ENCODE measurements at places on chromosomes 4 and X.

DNA sequence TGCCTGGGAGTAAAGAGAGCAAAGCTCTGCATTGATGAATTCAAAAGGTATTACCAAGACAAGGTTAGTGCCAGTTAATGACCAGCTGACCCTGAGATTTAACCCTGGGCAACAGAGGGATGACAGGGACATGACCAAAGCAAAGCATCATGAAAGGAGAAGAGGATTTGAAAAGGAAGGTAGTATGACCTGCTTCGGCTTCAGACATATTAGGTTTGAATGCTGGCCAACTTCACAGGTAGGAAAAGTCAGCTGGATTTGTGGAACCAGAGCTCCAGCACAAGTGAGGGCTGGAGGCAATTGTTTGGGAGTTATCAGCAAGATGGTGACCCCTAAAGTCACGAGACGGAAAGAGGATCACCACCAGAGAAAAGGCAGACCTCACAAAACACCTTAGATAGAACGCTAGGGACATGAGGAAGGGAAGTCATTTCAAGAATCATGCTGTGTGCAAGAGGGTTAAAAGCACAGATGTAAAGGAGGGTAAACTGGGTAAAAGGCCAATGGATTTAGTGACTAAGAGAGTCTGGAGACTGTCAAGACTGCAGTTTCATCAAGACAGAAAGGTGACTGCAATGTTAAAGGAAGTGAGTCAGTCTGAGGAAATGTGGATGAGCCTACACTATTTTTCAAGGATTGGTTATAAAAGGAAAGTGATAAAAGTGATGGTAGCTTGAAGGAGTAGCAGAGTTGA, 45.6 kb downstream of the SH3RF1 start:
- DNase-seq = no peak

DNA sequence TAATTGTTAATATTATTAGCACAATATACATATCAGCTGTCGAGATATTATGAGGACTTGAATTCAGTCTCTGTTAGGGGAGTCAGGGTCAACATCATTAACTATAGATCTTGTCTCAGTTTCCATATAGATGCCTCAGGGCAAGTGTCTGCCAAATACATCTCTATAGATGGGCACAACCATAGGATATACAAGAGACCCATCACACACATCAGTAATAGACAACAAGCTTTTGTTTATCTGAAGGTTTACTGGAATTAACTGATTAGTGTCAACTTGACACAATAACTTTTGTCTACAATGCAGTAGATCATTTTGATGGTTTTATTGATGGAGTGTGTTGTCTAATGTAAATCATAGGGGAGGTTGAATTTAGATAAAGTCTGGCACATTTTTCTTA, 37.1 kb upstream of the PHOX2B start:
- DNase-seq = no peak

DNA sequence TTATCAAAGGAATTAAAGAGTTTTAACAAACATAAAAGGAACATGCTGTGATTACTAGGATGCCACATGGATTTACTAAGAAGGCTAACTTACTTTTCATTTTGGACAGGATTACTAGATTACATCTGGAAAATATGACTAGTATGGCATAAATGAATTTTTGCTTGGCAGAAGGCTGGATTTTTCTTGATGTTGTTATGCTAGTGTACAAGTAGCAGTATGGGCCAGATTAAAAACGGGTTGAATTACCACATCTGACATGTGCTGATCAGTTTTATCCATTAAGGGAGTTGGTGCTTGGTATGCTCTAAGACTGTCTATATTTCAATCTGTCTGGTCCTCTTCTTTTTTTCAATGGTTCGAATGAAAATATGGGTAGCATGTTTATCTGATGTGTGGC, 70.5 kb downstream of the JADE1 start:
- no peak for DNase-seq

GRCh38 chrX:23879380-23880090, 28.2 kb downstream of the APOO start:
- DNase-seq = no peak

DNA sequence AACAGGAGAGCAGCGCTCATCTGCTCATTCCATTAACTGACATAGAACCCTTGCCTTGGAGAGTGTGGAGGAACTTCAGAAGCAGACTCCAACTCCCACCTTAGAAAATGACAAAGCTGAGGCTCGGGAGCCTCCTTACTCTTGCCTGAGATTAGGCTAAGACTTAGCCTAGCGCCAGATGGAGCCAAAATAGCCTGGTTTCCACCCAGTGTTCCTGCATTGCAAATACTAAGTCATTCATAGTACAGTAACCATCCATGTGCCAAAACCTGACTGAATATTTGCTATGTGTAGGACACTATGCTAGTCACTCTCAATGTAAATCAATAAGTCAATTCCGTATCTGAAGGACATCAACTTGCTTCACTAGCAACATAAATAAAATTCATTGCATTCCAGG, 387.4 kb upstream of the CPEB2 start:
- no peak for DNase-seq

DNA sequence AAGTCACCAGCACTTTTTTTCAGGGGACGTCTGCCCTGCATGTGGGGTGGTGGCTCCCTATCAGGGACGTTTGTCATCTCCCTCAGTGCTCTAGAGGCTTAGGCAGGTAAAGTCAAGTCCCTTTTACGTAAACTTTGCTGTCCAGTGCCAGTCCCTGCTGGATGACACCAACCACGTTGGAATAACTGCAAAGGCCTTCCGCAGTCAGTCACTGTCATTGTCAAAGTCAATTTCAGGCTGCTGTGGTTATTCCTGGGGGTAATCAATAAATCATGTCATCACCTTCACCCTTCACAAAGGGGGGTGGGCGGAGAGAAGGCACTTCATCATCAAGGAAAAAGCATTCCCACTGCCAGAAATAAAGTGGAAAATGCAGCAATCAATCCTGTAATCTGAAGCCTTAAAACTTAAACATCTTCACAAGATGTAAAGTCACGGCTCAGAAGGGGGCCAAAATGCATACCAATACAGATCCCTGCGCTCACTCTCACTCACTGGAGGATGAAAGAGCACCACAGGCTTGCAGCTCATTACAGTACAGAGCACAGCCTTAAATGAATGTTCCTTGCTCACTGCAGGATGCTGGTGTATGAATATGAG, 56.2 kb downstream of the CLDN22 start:
- no peak for DNase-seq

DNA sequence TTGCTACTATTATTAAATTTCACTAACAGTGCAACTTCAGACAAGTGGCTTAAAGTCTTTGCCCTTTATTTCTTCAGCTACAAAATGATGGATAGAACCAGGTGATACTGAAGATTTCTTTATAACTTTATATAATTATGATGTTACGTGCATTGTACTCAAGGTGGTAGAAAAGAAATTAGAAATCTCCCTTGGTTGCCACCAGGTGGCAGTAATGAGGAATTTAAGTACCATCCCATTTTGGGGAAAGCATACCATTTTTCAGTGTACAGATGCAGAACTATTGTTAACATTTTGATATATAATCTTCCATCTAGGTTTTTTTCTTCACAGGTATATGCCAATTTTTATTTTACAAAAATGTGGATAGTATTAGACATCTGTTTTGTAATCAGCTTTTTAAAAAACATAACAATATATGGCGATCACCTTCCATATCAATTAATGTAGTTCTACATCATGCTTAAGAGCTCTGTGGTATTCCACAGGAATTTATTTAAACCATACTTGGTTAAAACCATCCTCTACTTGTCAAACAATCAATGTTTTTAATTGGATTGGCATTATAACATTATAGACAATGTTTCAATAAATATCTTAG, 37.7 kb upstream of the RAB33B start:
- no peak for DNase-seq

- peak; percentile 21 for DNase-seq
These were observed 12.7 kb downstream of the ART3 start for GRCh38 chr4:76087007-76087769.

GRCh38 chr4:151099976-151100417, 569 bp downstream of the RPS3A start:
- no peak for DNase-seq

DNA sequence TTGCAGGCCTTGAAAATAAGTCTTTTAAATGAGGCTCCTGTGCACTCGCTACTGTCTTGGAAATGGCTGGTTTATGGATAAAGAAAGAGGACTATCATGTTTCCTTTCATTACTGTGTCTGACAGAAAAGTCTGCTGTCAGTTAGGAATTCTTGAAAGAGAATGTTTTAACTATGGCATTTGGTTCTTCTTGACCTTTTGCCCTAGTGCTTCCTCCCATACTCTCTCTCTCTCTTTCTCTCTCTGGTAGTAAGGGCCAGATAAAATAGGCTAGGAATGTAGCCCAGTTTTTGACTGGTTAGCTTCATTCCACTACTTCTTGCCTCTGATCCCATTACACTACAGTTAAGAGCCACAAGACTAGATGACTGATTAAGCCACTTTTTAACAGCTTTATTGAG, 29.8 kb downstream of the YY2 start:
- DNase-seq = no peak

GRCh38 chrX:129650821-129651510, 3.8 kb downstream of the APLN start:
- DNase-seq = no peak

GRCh38 chr4:12203945-12204344, 775.3 kb upstream of the HS3ST1 start:
- DNase-seq = no peak

DNA sequence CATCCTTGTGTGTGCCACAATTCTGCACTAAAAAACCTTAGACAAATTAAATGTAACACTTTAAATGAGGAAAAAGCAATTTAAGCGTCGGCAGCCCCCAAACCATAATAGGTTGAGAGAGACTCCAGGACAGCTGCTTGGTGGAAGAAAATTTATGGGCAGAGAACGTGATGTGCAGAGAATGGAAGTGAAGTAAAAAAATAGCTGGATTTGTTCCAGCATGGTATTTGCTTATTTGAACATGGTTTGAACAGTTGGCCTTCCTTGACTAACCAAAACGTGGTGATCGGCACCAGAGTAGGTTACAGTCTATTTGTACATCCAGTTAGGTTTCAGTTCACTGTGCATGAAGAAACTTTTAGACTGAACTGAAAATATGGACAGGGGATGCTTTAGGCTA, 343.0 kb upstream of the CPEB2 start:
- peak; percentile 84 for DNase-seq

GRCh38 chr4:118353534-118354030, 779 bp upstream of the PRSS12 start:
- no peak for DNase-seq

DNA sequence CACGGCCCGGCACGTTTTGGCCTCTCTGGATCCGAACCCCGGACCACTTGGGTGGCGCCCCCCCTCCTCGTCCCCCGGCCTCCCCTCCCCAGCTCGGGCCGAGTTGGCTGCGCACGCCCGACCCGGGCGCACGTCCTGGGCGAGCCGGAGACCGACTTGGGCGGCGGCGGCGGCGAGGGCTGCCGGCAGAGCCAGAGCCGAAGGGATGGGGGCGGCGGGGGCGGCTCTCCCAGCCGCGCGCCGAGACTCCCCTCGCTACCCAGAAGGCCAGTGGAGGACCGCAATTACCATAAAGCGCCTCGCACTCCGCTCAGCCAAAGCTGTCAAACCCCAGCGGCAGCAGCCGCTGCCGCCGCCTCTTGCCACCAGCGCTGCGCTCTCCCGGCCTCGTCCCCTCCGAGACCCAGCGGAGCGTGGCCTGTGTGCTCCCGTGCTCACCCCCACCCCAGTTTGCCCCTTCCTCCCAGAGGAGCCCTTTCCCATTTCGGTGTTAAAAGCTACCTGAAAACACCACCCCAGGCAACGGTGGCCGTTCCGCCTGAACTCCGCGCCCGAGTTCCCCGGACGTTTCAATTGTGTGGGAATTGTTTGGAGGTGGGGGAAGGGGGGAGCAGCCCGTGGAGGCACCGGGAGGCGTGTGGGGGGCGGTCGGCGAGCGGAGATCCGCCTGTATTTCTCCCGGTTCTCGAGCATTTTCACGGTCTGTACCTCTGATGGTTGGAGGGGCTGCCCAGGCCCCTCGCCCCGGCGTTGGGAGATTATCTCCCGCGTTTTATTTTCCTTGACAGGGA, 701 bp upstream of the BCOR start:
- peak; percentile 51 for DNase-seq

GRCh38 chrX:96474029-96474740, 210.5 kb upstream of the DIAPH2 start:
- DNase-seq = no peak

DNA sequence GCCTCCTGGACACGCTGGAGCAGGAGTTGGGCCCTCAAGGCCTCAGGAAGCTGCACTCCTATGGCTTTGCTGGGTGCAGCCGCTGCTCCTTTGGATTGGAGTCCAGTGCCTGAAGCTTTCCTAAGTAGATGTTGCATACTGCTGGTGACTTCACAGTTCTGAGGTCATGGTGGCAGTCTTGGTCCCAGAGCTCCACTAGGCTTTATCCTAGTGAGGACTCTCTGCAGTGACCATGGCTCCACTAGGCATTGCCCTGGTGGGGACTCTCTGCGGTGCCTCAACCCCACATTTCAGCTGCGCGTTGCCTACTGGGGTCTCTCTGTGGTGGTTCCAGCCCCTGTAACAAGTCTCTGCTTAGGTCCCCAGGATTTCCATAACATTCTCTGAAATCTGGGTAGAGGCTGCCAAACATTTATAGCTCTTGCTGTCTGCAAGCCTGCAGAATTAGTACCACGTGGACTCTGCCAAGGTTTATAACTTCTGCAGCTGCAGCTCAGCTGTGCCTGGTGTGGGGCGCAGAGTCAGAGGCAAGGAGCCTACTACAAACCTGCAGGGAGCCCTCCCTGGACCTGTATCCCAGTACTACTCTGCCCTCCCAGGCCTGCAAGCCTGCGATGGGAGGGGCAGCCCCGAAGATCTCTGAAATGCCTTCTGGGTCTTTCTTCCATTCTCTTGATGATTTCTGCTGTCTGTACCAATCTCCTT, 46.0 kb upstream of the NFKB1 start:
- DNase-seq = no peak
